ENCODE measurements at places on chromosomes 2 and 18.
A peak's percentile ranks its signal among the peaks of the same experiment; 100 is the strongest.

GRCh38 chr2:190922376-190922775, 41.8 kb downstream of the GLS start:
- no peak for DNase-seq

- DNase-seq: no peak
Observed at GRCh38 chr18:9870431-9871008, 15.3 kb upstream of the TXNDC2 start.

DNA sequence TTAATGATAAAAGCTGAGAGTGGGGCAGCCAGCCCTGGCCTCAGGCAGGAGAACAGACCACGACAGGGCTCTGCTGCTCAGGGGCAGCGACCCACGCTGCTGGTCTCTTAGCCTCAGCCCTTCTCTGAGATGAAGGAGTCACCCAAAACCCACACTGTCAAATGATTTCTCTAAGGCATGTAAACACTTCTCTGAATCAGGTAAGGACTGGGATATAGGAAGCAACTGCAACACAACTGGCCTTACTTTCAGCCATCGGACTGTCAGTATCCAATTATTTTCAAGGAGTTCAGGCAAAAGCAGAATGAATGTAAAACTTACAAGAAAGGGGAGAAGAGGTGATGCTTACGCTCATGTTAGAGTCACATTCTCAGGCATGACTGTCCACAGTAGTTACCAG, 21.8 kb downstream of the ERFE start:
- no peak for DNase-seq

- peak; percentile 30 for DNase-seq
Observed at GRCh38 chr2:42513252-42513918, 19.6 kb upstream of the KCNG3 start.

GRCh38 chr2:144385381-144385780, 134.5 kb downstream of the ZEB2 start:
- DNase-seq: no peak

DNA sequence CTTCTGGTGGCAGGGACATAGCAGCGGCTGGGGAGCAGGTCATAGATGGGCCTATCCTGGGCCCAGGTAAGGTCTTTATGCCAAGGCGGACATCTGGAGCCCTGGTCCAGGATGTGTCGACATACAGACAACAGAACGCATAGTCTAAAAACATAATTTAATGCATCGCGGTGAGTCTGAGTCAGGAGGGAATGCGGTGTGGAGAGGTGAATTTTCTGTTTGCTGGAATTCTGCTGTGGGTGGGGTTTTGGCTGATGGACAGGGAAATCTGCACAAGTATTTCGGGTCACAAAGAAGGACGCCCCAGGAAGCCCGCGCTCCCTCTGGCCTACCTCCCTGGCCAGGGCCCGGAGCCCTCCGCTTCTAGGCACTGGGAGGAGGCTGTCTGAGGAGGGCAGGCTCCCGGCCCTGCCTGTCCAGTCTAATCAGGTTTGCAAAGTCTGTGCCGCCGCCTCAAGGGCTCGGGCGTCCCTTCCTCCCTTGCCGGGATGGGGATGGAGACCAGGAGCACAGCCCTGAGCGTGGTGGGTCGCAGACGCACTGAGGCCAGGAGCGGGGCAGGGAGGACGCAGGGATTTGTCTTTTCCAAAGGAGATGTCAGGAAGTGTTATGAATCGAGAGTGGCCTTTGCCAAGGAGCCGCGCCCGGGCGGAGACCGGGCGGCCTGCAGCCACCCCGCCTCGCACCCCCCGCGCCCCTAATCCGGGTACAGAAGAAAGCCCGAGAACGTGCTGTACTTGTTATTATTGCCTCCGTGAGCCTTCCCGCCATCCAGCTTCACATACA, 2.3 kb downstream of the C1QL2 start:
- peak; percentile 35 for DNase-seq

DNA sequence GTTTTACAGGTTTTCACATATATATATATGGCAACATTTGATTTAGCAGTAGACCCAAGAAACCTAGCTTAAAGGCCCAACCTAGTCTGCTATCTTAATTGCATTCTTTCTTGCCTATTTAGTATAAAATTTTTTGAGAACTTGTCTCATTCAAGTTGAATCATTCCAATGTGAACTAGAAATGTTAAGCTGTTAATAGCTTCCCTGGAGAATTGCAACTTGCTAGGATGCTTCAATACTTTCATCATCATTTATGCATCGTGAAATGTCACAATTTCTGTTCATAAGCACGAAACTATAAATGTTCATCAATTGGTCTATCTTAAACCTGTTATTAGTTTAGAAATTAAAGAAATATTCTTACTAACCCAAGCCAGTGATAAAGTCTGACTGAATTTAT, 217.6 kb downstream of the BABAM2 start:
- no peak for DNase-seq

DNA sequence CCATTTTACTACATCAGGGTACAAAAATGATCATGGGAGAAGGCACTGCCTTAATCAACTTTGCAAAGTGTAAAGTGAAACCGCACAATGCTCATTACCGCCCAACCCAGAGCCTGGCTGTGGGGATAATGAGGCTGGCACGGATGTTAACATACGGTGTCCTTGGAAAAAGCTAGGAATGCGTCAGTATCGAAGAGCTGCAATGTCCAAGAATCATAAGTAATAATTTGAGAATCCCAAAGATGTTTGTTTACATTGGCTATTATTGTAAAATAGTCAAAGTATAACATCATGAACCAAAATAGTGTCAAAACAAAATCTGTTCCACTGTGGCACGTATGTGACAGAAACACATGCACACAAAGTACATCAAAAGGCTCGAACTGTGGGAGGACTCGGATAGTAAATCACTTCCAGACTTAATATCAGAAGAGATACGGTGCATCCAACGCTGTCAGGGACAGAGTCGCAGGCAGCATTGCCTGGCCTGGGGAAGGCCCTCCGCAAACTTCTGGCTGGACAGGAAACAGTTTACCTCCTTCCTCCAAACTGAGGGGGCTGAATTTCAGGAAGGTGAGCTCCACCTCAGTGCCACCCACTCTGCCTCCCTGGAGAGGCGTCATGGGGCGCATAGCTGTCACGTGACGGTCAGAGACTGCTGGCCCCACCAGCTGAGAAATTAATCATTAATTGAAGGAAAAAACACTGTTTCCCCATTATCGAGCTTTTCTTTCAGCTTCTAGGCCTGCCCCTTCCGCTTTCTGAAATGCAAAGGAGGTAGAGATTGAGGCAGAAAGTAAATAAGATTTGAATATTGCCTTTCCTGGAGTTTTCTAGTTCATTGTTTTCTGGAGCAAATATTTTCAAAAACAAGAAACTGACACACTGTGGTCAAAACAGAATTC, 1.8 kb upstream of the ID2 start:
- peak; percentile 53 for DNase-seq

GRCh38 chr18:58412844-58413666, 215.8 kb downstream of the ALPK2 start:
- no peak for DNase-seq

DNA sequence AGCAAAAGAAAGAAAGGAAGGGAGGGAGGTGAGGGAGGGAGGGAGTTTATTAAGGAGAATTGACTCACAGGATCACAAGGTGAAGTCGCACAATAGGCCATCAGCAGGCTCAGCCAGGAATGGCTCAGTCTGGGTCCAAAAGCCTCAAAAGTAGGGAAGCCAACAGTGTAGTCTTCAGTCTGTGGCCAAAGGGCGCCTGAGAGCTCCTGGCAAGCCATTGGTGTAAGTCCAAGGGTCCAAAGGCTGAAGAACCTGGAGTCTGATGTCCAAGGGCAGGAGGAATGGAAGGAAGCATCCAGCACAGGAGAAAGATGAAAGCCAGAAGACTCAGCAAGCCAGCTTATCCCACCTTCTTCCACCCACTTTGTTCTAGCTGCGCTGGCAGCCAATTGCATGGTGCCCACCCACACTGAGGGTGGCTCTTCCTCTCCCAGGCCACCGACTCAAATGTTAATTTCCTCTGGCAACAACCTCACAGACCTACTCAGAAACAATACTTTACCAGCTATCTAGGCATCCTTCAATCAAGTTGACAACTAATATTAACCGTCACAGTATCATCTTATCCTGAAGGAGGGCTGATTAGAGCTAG, 5.8 kb upstream of the ACAA2 start:
- DNase-seq: no peak

DNA sequence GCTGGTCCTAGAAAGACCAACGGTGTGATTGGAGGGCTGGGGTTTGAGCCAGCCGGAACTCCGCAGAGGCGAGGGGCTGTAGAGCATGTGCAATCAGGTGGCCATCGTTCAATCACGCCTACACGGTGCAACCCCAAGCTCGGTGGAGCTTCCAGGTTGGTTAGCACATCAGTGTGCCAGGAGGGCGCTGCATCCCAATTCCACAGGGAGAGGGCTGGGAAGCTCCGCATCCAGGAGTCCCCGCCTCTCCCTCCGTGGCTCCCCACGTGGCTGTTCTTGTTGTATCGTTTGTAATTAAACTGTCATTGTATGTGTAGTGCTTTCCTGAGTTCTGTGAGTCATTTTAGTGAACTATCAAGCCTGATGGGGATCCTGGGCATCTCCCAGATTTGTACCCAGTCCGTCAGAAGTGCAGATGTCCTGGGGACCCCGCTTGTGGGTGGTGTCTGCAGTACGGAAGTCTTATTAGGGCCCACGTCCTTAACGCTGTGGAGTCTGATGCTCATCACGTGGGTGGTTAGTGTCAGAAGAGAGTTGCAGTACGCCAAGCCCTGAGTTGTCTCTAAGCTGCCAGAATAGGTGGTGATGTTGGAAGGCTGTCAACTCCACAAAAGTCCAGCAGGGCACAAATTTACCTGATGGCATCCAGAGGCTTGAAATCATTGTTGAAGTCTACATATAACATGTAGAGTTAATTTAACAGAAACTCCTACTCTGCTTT, 20.6 kb upstream of the AMMECR1L start:
- DNase-seq: no peak

DNA sequence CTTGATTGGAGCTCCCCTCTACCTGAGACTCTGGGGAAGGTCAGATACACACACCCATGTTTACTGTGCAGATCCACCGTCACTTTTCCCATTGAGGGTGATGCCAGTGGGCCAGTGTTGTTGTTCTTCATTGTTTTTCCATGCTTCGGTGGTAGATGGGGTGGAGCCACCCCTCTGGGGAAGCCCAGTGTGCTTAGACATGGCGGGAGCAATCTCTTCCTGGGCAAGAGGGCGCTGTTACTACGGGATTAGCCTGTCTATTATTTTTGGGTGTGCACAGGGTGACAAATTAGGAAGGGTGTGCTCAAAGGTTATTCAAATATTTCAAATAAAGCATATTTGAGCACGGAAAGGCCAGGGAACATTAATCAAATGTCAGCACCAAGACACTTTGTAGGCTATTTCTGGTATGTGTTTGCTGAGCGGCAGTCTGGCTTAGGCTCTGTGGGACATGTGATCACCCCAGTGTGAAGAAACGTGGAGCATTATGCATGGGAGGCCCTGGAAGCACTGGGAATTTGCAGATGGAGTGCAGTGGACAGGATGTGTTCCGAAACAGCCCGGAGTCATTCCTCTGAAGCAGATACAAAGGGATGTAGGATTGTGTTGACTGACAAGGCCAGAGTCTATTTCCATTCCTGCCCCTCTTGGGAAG, 34.8 kb upstream of the SMIM21 start:
- DNase-seq: no peak

All from retina (tissue), 1 donor.